Activated CD4-positive, alpha-beta T cell treated with anti-CD3 and anti-CD28 coated beads, Interleukin-2, amount 10 ng/mL, durations not matched to agents 7 days and 5 days (primary cell): ENCODE measurements at places on chromosomes 12 and 14. TPM values are rescaled to one million over a fixed set of nuclear protein-coding genes. Genes with fewer than 3 reads are reported as not detected.

GRCh38 chr12:2247596-2247995, 194.8 kb downstream of the CACNA1C start:
- H3K27me3 ChIP-seq: no peaks in the 10 kb centered on the region
- H3K36me3 ChIP-seq: no peaks in the 10 kb centered on the region
- H3K4me1 ChIP-seq: no peaks in the 10 kb centered on the region
- H3K27ac ChIP-seq: no peak overlapping the region

DNA sequence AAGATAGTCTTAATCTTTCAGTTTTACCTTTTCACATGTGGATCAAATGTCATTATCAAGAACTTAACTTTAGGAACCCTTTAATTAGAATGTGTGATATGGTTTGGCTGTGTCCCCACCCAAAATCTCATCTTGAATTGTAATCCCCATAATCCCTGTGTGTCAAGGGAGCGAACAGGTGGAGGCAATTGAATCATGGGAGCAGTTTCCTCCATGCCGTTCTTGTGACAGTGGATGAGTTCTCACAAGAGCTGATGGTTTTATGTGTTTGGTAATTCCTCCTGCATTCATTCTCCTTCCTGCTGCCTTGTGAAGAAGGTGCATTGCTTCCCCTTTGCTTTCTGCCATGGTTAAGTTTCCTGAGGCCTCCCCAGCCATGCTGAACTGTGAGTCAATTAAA, 160.6 kb downstream of the MON2 start:
- no peak overlapping the region for H3K27ac ChIP-seq
- no peaks in the 10 kb centered on the region for H3K4me1 ChIP-seq
- DNase-seq: no peak
- peaks cover 40% of the 10 kb centered on the region for H3K27me3 ChIP-seq
- H3K36me3 ChIP-seq: no peaks in the 10 kb centered on the region
- H3K4me3 ChIP-seq: no peak overlapping the region

- peaks cover 10% of the 10 kb centered on the region for H3K4me1 ChIP-seq
- H3K36me3 ChIP-seq: no peaks in the 10 kb centered on the region
- no peak for DNase-seq
- no peak overlapping the region for H3K4me3 ChIP-seq
- peaks cover 3% of the 10 kb centered on the region for H3K27me3 ChIP-seq
Measured at GRCh38 chr12:104155711-104156555, 17.9 kb upstream of the NFYB start.

DNA sequence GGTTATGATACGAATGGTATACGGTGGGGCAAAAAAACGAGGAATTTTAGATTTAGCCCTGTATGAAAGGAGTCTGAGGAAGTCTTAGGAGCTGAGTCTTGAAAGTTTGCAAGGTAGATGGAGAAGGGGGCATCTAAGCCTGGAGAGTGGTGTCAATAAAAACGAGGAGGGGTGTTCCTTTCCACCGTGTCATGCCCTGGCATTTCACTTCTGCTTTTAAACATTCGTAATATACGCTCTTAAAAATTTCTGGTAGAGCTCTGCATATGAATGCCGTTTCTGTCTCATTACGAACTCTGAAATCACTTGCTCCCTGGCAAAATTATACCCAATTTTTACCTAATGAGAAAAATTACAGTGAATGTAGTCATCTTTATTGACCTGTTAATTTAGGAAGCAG, 170.2 kb downstream of the ERC1 start:
- no peak for DNase-seq
- H3K4me1 ChIP-seq: no peaks in the 10 kb centered on the region
- H3K27ac ChIP-seq: no peak overlapping the region
- H3K36me3 ChIP-seq: peaks cover 3% of the 10 kb centered on the region
- no peaks in the 10 kb centered on the region for H3K27me3 ChIP-seq

- H3K4me1 ChIP-seq: peaks cover 37% of the 10 kb centered on the region
- no peaks in the 10 kb centered on the region for H3K27me3 ChIP-seq
- no peak overlapping the region for H3K4me3 ChIP-seq
Measured at GRCh38 chr12:121814429-121815119, 10.8 kb downstream of the SETD1B start.

DNA sequence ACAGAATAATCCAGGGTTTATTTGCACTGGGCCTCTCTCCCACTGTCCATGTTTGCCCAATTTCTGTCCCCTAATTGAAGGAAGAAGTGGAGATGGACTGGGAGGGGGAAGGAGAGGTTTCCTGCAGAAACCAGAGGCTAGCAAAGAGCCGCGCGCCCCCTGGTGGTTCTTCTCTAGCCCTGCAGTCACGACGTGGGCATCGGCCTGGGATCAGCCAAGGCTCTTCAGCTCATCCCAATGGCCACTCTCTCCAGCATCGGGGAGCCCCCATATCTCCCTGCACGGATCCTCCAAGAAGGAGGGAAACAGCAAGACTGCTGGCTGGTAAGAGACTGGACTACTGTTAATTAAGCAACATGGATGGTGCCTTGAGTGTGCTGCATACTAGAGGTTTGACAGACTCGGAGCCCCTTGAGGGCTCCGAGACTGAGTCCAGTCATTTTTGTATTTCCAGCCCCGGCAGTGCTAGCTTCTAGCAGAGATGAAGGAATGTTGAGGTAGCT, 18.7 kb downstream of the ZBTB39 start:
- H3K4me1 ChIP-seq: peaks cover 19% of the 10 kb centered on the region
- DNase-seq: peak; percentile 73
- no peaks in the 10 kb centered on the region for H3K36me3 ChIP-seq
- no peak overlapping the region for H3K4me3 ChIP-seq
- no peak overlapping the region for H3K27ac ChIP-seq

DNA sequence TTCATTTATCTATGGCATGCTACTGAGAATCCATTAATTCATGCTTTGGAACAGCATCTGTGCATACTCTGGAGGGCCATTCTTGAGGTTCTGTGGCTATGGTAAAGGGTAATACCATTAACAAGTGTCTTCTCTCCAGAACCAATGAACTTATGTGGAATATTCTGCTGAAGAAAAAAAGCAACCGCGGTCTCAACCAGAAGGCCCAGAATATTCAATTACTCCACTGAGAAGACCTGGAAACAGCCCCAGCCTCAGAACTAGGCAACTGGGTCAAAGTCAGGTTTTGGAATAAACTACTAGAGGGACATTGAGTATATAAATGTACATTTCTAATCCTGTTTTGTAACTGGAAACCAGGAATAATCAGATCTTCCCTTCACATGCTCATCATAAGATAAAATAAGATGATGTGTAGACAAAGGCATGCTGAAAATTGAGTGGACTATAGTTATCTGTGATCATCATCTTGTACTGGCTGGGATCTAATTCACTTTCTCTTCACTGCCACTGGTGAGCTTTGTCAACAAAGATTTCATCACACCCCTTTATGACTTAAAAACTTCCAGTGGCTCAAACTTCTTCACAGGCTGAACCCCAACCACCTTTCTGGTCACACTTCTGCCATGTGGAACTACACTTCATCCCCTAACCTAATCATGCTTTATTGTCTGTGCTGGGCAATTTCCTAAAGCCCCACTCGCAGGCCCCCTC, 6.0 kb downstream of the SPTB start:
- H3K4me1 ChIP-seq: no peaks in the 10 kb centered on the region
- H3K36me3 ChIP-seq: no peaks in the 10 kb centered on the region
- peaks cover 61% of the 10 kb centered on the region for H3K27me3 ChIP-seq
- DNase-seq: no peak
- H3K27ac ChIP-seq: no peak overlapping the region
- no peak overlapping the region for H3K4me3 ChIP-seq

- no peak for DNase-seq
- H3K27me3 ChIP-seq: peaks cover 2% of the 10 kb centered on the region
Measured at GRCh38 chr14:59772233-59772632, 98.3 kb downstream of the RTN1 start.

- no peak overlapping the region for H3K4me3 ChIP-seq
- no peak for DNase-seq
- H3K27ac ChIP-seq: no peak overlapping the region
- peaks cover 15% of the 10 kb centered on the region for H3K36me3 ChIP-seq
- no peaks in the 10 kb centered on the region for H3K27me3 ChIP-seq
- peaks cover 9% of the 10 kb centered on the region for H3K4me1 ChIP-seq
Measured at GRCh38 chr12:26422839-26423398, 227.5 kb downstream of the SSPN start.

GRCh38 chr12:879641-880040, 69.9 kb downstream of the RAD52 start:
- peaks cover 4% of the 10 kb centered on the region for H3K4me1 ChIP-seq
- peaks cover 59% of the 10 kb centered on the region for H3K36me3 ChIP-seq
- H3K27me3 ChIP-seq: no peaks in the 10 kb centered on the region
- DNase-seq: no peak
- no peak overlapping the region for H3K4me3 ChIP-seq

DNA sequence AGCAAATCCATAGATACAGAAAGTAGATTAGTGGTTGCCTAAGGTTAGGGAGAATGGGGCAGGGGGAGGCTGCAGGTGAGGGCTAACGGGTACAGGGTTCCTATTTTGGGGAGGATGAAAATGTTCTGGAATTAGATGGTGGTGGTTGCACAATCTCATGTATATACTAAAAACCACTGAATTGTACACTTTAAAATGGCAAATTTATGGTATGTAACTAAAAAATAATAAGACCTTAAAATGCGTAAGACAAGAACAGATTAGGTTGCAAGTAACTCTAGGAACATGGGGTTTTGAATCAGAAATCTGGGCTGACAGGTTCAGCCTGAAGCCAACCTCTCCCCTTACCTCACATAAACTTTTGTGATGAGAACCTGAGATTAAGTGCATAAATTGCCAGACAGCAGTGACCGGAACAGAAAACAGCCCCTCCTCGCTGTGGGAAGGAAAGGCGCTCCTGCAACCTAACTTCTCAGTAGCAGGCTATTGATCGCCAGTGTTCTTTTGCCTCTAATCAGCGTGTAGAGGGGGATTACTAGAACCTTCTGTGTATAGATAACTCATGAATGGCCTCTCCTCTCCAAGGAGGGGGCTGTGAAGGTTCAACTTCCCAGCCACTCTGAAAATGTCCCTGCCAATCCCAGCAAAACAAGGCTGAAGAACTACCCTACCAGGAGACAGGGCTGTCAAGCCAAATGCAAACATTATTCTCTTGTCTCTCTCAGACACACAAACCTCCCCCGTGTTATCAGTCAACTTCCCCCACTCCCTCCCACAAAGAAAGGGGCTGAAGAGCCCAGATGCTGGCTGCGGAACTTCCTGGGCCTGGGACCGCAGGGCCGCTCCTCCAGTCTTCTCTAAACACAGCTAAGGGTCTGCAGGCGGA, 1.9 kb downstream of the SSH1 start:
- DNase-seq: no peak
- peak overlapping the region; percentile 84 for H3K4me3 ChIP-seq

GRCh38 chr14:81473456-81474147, 60.1 kb downstream of the SEL1L start:
- no peaks in the 10 kb centered on the region for H3K27me3 ChIP-seq

GRCh38 chr14:105474483-105475268, at the start of gene CRIP2:
CRIP2 (plus strand) TSS chr14:105474821; CDS start chr14:105474863, 42 bp downstream.
- H3K27me3 ChIP-seq: peaks cover 22% of the 10 kb centered on the region
- no peak within 1 kb of the TSS for H3K27ac ChIP-seq
- H3K36me3 ChIP-seq: peaks cover 2% of the 10 kb centered on the region
- peak; percentile 33 for DNase-seq
- H3K4me3 ChIP-seq: peak within 1 kb of the TSS; percentile 67
- H3K4me1 ChIP-seq: peaks cover 9% of the 10 kb centered on the region

GRCh38 chr12:25322918-25323531, 72.3 kb upstream of the KRAS start:
- peaks cover 2% of the 10 kb centered on the region for H3K27me3 ChIP-seq
- no peak for DNase-seq
- H3K36me3 ChIP-seq: no peaks in the 10 kb centered on the region
- peaks cover 46% of the 10 kb centered on the region for H3K4me1 ChIP-seq
- peak overlapping the region; percentile 19 for H3K27ac ChIP-seq
- H3K4me3 ChIP-seq: peak overlapping the region; percentile 7

GRCh38 chr12:113990250-113991223, 24.4 kb upstream of the RBM19 start:
- DNase-seq: no peak
- no peak overlapping the region for H3K27ac ChIP-seq
- no peak overlapping the region for H3K4me3 ChIP-seq
- no peaks in the 10 kb centered on the region for H3K36me3 ChIP-seq

DNA sequence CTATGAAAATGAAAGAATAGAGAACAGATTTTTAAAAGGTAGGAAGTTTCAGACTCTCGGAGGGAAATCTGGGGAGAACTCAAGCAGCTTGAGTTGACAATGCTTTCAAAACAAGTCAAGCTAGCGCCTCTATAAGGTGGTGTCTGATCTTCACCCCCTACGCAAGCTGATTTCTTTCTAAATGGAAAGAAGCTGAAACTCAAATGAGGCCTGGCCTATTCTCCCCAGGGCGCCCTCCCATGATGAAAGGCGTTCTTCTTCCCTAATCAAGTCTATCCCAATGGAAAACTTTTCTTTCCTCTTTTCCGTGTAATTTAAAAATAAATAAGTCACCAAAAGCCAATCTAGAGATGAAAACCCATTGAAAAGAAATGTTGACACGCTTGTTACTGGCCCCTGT, 20.6 kb downstream of the PTHLH start:
- no peak for DNase-seq
- H3K4me1 ChIP-seq: no peaks in the 10 kb centered on the region
- H3K27ac ChIP-seq: no peak overlapping the region
- H3K27me3 ChIP-seq: peaks cover 18% of the 10 kb centered on the region

- H3K36me3 ChIP-seq: no peaks in the 10 kb centered on the region
- no peak for DNase-seq
- no peak overlapping the region for H3K4me3 ChIP-seq
- H3K27me3 ChIP-seq: peaks cover 18% of the 10 kb centered on the region
Measured at GRCh38 chr14:72558721-72559120, 335.2 kb downstream of the DPF3 start.

GRCh38 chr12:66269142-66269541, 33.2 kb upstream of the HELB start:
- H3K4me3 ChIP-seq: no peak overlapping the region
- DNase-seq: no peak
- no peaks in the 10 kb centered on the region for H3K36me3 ChIP-seq
- peaks cover 13% of the 10 kb centered on the region for H3K4me1 ChIP-seq
- peaks cover 1% of the 10 kb centered on the region for H3K27me3 ChIP-seq

The KLC1 gene
- total RNA-seq: 126 TPM

The PLBD1 gene
- total RNA-seq: not detected

The AKAP3 gene
- total RNA-seq: 2.6 TPM

The PARP2 gene
- 28.6 TPM for total RNA-seq

The ACVRL1 gene
- total RNA-seq: not detected

The RASAL1 gene
- 0.20 TPM for total RNA-seq

The RAD9B gene
- total RNA-seq: 0.99 TPM

The SAV1 gene
- total RNA-seq: 3.4 TPM

The GPR135 gene
- 1.5 TPM for total RNA-seq

The NAV3 gene
- total RNA-seq: not detected

The OR4E2 gene
- total RNA-seq: not detected

The DACT1 gene
- 1.2 TPM for total RNA-seq
